Germinal center (tissue), 1 donor: ENCODE measurements at places on chromosomes 7 and 10.

DNA sequence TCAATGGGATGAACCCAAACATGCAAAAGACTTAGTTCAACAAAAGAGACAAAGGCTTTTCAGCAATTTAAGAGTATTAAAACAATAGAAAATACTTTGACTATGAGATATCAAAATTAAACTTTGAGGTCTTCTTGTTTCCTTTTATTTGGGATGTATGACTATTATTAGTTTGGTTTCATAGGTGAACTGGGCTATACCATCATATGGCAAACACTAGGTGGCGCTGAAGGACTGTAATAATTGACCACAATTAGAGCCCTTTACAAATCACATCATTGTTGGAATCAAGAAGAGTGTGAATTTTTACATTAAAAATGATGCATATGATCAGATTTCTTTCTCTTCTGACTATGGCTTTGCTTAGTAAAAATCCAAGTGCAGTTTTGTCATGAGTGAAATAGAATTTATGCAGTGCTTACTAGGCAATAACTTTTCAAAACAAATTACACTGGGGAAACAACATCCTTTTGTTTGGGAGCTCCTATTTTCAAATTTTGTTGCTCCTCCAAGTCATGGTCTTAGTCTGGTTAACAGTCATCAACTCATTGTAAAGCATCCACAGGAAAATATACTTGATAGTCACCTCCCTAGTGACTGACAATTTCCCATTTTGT, 14.7 kb upstream of the NXPH1 start:
- DNase-seq, result peak; percentile 16

DNA sequence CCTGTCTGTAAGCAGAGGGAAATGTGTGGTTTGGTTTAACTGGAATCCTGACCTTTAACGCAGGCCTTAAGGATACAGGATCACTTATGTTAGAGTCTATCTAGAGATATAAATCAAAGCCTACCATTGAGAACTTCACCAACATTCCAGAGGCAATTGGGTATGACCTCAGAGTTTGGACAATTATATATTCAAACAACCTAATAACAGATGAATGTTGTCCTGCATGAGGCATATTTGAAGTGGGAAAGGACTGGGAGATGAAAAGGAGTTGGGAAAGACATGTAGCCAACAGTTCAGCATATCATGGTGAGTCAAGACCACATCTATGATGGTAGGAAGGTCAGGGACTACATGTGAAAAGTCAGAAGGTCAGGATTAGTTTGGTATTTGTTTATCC, 274.2 kb downstream of the DOCK4 start:
- no peak for DNase-seq

DNA sequence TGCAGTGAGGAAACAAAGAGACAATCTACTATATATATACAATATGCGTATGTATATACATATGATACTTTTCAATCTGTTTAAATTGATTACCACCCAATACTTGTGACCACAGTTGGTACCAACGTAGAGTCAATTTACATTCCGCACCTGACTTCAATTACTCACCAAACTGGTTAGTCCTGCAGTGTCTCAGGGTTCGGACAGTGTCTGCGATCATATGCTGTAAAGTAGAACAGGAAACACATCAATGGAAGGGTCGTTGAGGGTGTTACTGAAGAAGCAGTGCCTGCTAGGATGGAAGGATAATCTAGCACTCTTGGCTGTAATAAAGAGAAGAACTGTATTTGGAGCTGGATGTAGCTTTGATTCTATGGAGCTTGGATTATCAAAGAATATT, 179.7 kb upstream of the CDCA7L start:
- DNase-seq, result no peak

GRCh38 chr7:105776068-105776790, 100.2 kb downstream of the ATXN7L1 start:
- DNase-seq, result no peak

GRCh38 chr7:41323806-41324205, 379.1 kb downstream of the INHBA start:
- DNase-seq, result no peak

DNA sequence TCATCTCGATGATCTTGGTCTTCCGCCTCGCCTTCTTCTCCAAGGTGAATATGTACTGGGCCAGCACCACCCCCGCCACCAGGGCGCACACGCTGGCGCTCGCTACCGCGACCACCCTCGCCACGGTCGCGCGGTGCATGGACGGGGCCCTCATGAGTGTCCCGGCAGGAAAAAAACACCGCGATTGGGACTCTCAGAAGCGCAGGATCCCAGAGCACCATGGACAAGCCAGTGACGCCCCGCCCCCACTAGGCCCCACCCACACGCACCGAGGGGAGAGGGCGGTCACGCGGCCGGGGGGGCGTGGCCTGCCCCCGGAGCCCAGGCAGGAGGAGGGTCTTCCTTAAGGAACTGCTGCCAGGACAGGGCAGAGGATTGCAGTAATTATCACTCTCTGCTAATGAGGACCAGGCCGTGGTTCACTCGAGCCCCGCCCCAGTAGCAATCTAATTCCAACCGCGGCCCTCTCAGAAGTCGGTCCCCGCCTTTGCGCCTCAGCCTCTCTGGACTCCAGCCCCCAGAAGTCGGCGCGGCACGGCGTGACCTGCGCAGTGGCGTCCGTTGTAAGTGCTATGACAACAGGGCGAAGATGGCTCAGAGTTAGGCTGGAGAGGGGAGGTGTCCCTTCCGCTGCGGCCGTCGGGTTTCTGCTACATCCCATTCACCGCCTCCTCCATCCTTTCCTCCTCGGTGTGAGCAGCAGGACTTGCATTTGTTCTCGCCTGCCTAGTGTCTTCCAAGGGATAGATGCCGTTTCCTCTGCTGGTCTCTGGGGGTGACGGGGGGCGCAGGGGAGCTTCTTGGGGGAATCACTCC, at the start of gene BBS9:
BBS9 (plus strand) TSS at position 575 of the 816 bp plus-strand sequence. CDS start 16,689 bp downstream, outside the sequence.
- peak; percentile 94 for DNase-seq

GRCh38 chr7:8109196-8110022, 140.8 kb downstream of the GLCCI1 start:
- DNase-seq, result no peak

DNA sequence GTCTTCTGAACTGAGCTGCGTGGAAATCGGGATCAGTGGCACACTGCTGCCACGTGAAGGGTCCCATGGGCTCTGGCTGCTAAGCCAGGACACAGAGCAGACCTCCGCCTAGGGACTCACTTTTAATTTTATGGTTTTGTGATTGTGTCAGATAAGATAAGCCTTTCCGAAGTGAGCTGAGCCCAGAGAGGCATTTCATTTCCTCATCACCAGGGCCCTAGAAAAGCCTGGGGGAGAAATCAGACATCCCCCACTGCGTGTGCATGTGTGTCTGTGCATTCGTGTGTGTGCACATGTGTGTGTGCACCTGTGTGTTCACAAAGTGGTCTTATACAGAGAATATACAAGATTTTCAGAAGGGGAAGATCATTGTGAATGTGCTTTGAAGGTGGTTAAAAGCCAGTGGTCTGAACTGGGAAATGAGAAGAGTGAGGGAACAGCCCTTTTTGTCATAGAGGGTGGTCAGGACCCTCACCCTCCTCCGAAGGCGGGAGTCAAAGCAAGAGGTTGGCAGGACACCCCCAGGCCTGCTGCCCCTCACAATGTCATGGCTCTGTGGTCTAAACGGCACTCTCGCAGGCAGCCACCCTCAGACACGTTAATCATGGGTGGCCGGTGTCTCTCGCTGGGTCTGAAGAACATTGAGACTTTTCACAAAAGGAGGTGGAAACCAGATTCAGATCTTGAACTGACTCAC, 176.1 kb upstream of the PFKP start:
- no peak for DNase-seq

GRCh38 chr10:110803239-110803749, 68.4 kb upstream of the PDCD4 start:
- DNase-seq, result peak; percentile 25

DNA sequence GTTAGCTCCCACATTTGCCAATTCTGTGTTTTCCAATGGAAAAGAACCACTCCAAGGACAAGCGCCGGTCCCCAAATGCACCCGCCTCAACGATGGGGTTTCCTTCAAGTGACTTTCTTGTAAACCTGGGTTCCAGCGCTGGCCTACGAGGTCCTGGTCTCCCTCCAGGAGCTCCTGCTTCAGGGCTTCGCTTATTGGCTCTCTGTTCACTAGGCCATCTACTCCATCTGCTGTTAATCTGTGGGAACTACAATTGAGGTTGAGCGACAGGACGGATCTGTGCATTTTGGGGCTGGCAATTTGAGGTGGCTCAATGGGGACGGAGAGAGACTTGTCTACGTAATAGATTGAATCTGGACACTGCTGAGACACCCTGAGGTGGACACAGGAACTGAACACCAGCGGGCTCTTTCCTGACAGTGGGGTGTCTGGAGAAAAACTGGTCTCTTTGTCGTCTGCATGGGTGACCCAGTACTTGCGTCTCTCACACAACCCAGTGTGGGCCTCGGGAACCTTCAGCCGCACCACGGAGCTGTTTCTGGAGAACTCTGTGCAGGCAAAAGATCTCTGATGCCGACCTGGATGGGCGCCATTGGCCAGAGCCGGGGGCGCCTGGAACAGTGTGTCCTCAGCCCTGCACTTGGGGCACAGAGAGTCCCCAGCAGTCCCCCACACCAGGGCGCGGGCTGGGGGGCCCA, 115.9 kb upstream of the ADAM12 start:
- peak; percentile 9 for DNase-seq

- DNase-seq, result no peak
Measured at GRCh38 chr7:47847207-47847606, 101.1 kb downstream of the PKD1L1 start.

DNA sequence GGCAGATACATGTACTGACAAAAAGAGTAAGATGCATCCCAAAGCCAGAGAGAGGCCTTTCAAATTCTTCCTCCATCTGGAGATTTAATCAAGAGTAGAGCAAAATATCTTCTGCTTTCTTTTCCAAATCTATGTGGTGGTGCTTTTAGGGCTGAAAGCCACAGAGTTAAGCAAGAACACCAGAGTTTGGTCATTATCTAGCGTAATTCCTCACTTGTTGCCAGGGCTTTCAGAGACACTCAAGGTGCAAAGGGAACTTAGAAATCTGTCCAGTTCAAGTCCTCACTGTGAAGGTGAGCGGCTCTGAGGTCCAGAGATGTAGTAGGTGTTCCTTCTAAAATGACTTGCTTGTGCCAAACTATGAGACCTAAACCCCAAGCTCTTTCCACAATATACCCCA, 10.9 kb upstream of the NFE2L3 start:
- DNase-seq, result no peak

- peak; percentile 70 for DNase-seq
Measured at GRCh38 chr10:117175901-117176534, 21.3 kb upstream of the KCNK18 start.

- DNase-seq, result no peak
Measured at GRCh38 chr7:99498546-99498944, 1.5 kb downstream of the ZNF394 start.

- DNase-seq, result no peak
Measured at GRCh38 chr7:105249216-105249615, 139.5 kb downstream of the SRPK2 start.

- DNase-seq, result no peak
Measured at GRCh38 chr10:129820451-129820850, 143.6 kb downstream of the EBF3 start.

GRCh38 chr7:27300421-27300820, 57.8 kb downstream of the EVX1 start:
- DNase-seq, result no peak

DNA sequence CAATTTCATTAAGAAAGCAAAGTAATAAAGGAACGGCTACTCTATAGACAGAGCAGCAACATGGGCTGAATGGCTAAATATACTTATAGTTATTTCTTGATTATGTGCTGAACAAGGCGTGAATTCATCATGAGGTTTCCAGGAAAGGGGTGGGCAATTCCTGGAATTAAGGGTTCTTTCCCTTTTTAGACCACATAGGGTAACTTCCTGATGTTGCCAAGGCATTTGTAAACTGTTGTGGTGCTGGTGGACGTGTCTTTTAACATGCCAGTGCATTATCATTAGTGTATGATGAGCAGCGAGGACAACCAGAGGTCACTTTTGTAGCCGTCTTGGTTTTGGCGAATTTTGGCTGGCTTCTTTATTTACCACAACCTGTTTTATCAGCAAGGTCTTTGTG, 28.5 kb upstream of the ZMYND11 start:
- no peak for DNase-seq

- no peak for DNase-seq
Measured at GRCh38 chr7:85471740-85472139, 284.9 kb upstream of the SEMA3D start.

DNA sequence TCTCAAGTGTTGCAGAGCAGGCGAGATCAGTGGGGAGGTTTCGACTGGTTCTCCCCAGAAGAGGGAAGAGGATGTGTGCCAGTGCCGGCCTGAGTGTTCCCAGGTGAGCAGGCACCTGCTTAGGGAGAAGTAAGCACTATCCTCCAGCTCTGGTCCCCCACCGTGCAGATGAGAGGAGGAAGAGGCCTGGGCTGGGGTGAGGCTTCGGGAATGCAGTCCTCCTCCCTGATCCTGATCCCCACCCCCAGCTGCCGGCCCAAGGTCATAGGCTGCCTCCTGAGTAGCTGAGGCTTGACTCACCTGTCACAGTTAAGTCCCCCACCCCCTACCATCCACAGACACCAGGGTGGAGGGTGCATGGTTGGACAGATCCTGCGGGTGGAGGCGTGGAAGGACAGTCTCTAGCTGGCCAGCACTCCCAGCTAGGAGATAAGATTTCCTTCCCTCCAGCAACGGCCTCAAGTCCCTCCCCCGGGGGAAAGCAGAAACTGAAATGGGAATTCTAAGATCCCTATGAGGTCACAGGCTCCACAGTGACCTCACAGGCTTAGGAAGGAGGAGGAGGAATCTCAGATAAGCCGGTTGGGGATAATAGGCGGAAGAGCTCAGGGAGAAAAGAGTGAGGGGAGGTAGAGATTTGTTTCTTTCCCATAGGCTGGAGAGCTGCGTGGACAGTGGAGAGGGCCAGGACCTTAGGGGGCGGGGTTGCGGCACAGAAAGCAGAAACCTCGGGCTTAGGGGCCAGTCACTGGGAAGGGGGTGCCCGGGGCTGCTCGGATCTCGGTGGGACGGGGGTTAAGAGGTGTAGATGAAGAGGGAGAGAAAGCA, 1.0 kb downstream of the LRCH4 start:
- DNase-seq, result no peak

DNA sequence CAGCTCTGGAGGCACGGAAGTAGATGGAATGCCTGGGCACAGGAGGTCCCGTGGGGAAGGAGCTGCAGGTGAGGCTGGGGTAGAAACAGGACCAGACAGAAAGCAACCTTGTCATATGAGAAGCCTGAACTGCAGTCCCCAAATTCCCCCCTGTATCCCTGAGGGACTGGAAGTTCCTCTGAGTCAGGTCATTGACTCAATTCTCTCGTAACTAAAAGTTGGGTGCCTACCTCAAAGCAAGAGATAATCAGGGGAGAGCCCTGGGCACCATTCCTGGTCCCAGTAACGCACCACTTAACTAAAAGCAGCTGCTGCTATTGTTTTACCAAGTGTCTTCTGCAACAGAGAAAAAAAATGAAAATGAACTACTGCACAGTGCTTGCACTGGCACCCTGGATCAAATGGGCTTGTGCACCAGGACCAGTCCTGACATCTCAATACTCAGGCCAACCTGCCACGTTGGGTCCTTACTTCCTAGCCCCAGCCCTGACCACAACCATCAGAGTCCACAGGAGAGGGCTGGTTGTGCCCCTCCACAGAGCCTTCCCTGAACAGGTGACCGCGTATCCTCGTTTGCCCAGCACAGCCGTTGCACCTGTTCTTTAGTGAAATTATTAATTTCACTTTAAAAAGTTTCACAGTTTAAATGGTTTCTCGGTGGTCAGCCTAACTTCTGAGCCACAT, 79.3 kb downstream of the GRID1 start:
- no peak for DNase-seq

GRCh38 chr7:64886956-64887545, 16.0 kb upstream of the ZNF273 start:
- no peak for DNase-seq

- DNase-seq, result no peak
Measured at GRCh38 chr7:74518654-74519053, 64.9 kb downstream of the GTF2IRD1 start.

GRCh38 chr10:122461367-122461728, at the start of gene HTRA1:
HTRA1 (plus strand) TSS chr10:122461553; CDS start chr10:122461653, 100 bp downstream.
- DNase-seq, result no peak
